GM12891 (cell line): ENCODE measurements at places on chromosomes 7 and 10.

DNA sequence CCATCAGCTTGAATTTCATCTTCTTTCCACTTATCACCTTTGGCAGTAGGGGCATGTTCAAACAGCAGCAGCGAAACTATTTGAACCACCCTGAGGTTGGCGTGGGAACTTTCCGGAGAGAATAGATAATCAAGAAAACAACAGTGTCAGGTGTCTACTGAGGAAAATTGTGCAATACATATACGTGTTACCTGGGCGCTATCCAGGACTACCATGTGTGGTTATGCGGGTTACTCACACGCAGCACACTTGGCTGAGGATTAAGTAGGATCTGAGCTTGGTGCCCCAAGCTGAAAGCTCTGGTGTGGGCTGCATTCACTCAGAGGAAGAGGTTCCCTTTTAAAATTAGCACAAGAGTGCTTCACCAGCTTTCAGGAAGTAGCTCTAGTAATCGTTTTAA, 8.8 kb upstream of the ABI1 start:
- no peak for DNase-seq

DNA sequence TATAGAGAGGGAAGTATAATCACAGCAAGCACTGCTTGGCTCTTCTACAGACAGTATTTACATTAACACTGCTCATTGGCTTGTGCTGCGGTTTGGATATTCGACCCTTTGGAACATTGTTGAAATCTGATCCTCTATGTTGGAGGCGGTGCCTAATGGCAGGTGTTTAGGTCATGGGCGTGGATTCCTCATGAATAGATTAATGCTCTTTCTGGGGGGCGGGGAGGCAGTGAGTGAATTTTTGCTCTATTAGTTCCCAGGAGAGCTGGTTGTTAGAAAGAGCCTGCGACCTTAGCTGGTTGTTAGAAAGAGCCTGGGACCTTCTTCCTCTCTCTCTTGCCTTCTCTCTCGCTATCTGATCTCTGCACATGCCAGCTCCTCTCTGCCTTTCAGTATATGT, 77.3 kb upstream of the SVIL start:
- DNase-seq = no peak

DNA sequence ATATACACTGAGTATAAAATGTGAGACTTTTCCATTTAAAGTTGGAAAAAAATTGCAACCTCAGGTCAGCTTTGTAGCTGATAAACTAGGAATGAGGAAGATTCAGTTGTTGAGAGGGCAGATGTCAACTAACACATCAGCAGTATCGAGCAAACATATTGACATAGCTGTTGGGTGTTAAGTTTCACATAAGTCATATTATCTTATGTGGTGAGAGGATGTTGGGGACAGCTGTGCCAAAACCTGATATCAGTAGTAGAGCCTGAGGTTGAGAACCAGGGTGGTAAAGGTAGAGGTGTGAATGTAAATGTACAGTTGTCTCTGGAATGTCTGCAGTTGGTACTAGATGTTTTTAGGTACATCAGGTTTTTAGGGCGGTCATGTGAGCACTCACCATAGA, 5.0 kb downstream of the ZRANB1 start:
- DNase-seq = no peak

DNA sequence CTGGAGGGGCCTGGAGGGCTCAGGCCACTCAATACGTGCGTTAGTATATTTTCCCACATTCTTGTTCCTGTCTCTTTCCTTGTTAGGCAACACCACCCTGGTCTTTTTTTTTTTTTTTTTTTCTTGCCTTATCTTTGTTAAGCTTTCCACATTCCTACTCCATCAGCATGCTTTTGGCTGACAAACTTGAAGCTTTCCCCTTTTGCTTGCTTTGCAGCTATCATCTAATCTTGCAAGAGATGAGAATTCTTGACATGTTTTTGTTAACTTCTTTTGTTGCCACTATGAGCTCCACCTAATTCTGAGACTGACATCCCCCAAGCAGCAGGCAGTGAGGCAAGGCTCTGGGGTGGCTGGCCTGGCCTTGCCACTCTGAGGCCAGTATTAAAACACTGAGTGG, 52.5 kb upstream of the NRP1 start:
- DNase-seq = no peak
